Body of pancreas (tissue), 4 donors: ENCODE measurements at places on chromosomes 3 and 15.
A peak's percentile ranks its signal among the peaks of the same experiment; 100 is the strongest.

GRCh38 chr15:90035095-90035839 is 34.1 kb downstream of the ZNF710 start:
- H3K4me3 ChIP-seq: no peak overlapping the region
- no peaks in the 10 kb centered on the region for H3K36me3 ChIP-seq
- H3K27me3 ChIP-seq: no peaks in the 10 kb centered on the region
- DNase-seq: peak; percentile 72
- peaks cover 84% of the 10 kb centered on the region for H3K4me1 ChIP-seq
- peak overlapping the region; percentile 89 for H3K27ac ChIP-seq

GRCh38 chr3:66498687-66499621 is 1.9 kb downstream of the LRIG1 start:
- H3K27me3 ChIP-seq: no peaks in the 10 kb centered on the region
- peaks cover 77% of the 10 kb centered on the region for H3K4me1 ChIP-seq
- peak overlapping the region; percentile 94 for H3K27ac ChIP-seq
- H3K36me3 ChIP-seq: no peaks in the 10 kb centered on the region

DNA sequence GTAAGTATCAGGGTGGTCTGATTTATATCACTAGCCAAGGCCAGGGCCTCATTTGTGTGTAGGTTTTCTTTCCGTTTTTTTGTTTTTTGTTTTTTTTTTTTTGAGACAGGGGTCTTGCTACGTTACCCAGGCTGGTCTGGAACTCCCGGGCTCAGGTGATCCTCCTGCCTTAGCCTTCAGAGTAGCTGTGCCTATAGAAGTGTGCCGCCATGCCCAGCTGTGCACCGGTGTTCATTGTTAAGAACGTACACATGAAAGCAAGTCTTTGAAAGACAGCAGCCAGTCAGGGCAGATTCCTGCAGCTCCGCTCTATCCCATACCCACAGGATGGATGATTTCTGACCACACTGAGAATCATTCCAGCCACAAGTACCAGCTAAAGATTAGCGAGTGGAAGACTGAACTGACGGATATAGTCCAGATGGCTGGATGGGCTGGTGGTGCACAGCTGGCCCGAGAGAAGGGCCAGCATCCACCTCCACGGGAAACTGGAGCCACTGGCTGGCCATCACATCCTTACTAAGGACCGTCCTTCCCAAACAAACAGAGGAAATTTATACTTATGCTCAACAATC is 95.4 kb downstream of the PCSK6 start:
- H3K27ac ChIP-seq: no peak overlapping the region
- H3K27me3 ChIP-seq: no peaks in the 10 kb centered on the region
- H3K36me3 ChIP-seq: no peaks in the 10 kb centered on the region
- DNase-seq: no peak
- H3K4me3 ChIP-seq: no peak overlapping the region

DNA sequence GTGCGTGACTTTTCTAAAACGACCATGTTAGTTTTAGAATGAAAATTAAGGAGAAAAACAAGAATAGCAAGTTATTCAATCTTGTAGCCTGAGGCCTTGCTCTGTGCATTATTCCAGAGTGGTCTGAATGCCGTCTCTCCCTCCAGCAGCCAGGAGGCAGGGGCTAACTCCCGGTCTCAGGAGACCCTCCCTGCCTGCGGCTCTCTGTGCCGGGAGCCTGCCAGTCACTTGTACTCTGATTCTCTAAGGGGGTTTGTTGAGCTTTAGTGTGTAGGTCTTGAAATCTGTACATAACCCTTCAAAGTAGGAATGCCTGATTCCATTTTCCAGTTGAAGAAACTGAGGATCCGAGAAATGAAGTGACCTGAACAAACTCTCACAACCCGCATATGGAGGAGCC is 97.3 kb downstream of the ARNT2 start:
- no peak overlapping the region for H3K4me3 ChIP-seq
- H3K36me3 ChIP-seq: no peaks in the 10 kb centered on the region
- DNase-seq: no peak
- H3K4me1 ChIP-seq: no peaks in the 10 kb centered on the region
- H3K27me3 ChIP-seq: no peaks in the 10 kb centered on the region

DNA sequence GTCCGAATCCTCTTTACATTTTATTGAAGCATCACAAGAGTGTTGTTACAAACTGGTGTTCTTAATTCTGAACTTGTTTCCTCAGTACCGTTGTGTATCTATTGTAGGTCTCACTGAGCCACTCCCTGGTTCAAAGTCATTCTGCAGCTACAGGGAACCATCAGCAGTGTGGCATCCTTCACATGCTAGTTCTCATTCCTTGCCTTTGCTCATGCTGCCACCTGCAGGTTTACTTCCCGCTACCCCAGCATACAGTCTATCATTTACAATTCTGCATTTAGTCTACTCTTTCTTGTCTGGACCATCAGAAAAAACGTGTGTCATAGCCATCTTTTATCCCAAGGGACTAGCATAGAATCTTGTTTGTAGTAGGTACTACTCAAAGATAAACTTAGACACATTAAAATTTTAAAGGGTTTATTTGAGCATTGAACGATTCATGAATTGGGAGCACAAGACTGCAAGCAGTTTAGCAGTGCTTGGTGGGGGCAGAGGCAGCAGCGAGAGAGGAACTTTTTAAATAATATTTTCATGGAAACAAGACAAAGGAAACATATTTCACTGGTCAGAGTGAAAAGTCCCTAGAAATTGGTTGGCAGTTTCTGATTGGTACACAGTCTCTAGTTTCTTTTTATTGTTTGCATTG is 402.1 kb downstream of the CADM2 start:
- DNase-seq: peak; percentile 54
- H3K4me3 ChIP-seq: no peak overlapping the region
- no peaks in the 10 kb centered on the region for H3K27me3 ChIP-seq

DNA sequence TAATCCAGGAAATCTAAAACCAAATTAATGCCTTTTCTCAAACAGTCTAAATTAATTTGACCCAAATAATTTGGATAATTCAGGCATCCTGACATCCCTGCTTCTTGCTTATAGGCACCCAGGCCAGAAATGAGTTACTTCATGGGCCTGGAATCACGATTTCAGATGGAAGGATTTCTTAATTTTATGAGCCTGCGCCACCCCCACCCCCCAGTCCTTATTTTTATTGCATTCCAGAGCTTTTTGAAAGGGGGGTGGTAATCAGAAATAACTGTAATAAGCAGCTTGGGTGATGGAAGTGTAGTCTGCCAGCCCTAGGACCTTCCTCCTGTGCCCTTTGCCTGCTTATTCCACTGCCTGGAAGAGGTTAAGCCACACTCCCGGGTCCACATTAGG is 1.3 kb downstream of the AP2M1 start:
- H3K36me3 ChIP-seq: no peaks in the 10 kb centered on the region
- no peak overlapping the region for H3K4me3 ChIP-seq
- no peak for DNase-seq
- peaks cover 34% of the 10 kb centered on the region for H3K4me1 ChIP-seq

DNA sequence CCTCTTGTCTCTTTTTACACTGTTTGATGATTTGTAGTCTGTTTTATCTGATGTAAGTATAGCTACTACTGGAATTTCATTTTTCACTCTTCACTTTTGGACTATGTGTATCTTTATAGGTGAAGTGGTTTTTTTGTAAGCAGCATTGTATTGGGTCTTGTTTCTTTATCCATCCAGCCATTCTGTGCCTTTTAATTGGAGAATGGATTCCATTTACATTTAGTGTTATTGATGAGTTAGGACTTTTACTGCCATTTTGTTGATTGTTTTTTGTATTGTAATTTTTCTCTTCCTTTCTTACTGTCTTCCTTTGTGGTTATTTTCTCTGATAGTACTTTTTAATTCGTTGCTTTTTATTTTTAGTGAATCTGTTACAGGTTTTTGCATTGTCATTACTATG is 54.5 kb downstream of the RNF13 start:
- H3K36me3 ChIP-seq: peaks cover 3% of the 10 kb centered on the region
- DNase-seq: no peak
- no peak overlapping the region for H3K4me3 ChIP-seq
- H3K27ac ChIP-seq: no peak overlapping the region
- no peaks in the 10 kb centered on the region for H3K4me1 ChIP-seq
